Stimulated activated CD8-positive, alpha-beta memory T cell treated with anti-CD3 and anti-CD28 coated beads, Interleukin-4, amount 100 ng/mL, for 1 hour (primary cell): ENCODE measurements at places on chromosomes 3 and 15.

- no peak for DNase-seq
Observed at GRCh38 chr3:24886501-24886900, 391.9 kb upstream of the THRB start.

GRCh38 chr3:177174607-177175170 lies 22.6 kb downstream of the TBL1XR1 start:
- no peak for DNase-seq

DNA sequence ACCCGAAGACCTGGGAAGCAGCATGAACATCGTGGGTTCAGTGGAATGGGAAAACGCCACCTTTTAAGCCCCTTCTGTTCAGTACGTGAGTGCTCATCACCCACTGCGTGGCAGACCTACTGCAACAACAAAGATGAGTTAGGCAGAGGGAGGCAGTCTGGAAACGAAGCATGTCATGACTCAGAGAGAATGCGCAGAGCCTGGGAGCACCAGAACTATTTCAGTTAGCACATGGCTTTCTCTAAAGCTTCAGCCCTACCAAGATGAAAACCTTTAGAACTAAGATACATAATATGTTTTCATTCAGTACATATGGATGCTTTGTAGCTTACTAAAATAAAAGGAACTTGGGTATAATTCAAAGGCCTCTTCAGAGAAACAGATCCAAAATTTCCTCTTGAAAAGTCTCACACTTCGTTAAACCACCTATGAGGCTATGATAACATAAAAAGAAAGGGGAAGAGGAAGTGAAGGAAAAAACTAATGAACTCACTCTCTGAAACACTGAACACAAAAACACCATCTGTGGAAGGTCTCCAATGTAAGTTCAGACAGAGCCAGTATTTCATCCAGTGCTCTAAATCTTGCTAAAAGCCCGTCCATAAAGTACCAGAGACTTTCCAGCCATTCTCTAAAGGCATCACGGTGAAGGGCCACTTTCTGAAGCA lies 140.1 kb downstream of the OCA2 start:
- DNase-seq = no peak

GRCh38 chr15:64859226-64859625 lies 17.5 kb downstream of the PLEKHO2 start:
- no peak for DNase-seq

DNA sequence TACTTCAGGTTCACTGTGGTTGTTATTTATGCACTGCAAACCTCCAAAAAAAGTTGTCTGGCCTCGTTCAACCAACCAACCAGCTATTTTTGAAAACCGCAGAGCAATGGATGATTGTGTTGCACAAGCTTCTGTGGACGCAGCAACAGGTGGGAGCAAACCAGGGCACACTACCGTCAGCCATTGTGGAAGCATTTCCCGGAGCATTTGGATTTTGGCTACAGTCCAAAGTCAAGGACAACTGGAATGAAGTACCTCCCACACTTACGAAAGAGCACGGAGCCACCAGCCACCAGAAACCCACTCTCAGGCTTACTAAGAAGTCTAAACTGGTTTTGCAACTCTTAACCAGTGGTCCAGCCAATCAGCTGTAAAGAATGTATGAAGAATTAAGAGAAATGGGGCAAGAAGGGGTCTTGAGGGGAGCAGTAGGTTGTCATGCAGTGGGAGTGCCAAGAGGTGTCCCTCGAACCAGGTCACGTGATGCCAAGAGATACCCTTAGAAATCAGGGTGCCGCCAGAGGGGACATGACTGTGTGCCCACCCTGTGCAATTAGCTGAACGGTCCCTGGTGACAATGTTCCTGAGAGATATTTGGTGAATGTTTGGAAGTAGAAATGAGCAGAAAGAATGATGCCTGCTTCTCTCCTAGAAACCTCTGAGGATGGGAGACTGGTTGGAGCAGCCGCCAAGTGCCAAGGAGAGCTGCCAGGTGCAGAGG lies 68.9 kb upstream of the PCSK6 start:
- DNase-seq = no peak

- no peak for DNase-seq
Observed at GRCh38 chr3:41040256-41040655, 159.0 kb upstream of the CTNNB1 start.

DNA sequence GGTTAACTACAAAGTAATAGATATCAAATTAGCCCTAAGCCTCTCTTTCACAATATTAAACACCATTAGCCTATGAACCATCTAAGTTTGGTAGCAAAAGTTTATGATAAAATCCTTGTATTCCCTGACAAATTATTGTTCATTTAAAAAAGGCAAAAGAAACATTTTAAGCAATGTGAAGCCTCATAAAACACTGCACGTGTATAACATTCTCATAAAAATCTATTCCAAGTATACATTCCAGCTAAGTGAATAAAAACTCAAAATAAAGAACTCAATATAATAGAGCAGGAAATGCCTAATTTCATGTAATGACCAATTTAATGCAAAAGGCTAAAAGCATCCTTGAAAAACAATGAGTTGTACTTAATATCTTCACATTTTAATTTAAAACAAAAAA lies 27.7 kb downstream of the TNIK start:
- DNase-seq = no peak
